H1 (cell line): ENCODE measurements at places on chromosomes 7 and 10. TPM values are rescaled to one million over a fixed set of nuclear protein-coding genes. Genes with fewer than 3 reads are reported as not detected.

- no peak for DNase-seq
These were observed 4.2 kb downstream of the UBTD1 start for GRCh38 chr10:97502916-97503315.

DNA sequence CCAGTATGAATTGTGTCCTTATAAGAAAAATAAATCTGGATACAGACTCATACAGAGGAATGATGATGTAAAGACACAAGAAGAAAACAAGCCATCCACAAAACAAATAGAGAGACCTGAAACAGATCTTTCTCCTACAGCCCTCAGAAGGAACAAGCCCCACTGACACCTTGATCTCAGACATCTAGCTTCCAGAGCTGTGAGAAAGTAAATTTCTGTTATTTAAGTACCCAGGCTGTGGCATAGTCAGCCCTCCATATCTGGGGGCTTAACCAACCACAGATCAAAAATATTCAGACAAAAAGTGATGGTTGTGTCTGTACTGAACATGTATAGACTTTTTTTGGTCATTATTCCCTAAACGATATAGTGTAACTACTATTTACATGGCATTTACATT, 23.9 kb upstream of the ANKRD1 start:
- no peak for DNase-seq

WIPF3 gene
- polyA plus RNA-seq: 3.8 and 5.0 TPM in 2 replicates

TFAM gene
- 29.3 and 34.0 TPM in 2 replicates for polyA plus RNA-seq

LRRC4 gene
- 15.4 and 16.4 TPM in 2 replicates for polyA plus RNA-seq

C10orf67 gene
- 0.03 and 0.05 TPM in 2 replicates for polyA plus RNA-seq
